ENCODE measurements at places on chromosomes 1 and 21. TPM values are rescaled to one million over a fixed set of nuclear protein-coding genes. Genes with fewer than 3 reads are reported as not detected.

DNA sequence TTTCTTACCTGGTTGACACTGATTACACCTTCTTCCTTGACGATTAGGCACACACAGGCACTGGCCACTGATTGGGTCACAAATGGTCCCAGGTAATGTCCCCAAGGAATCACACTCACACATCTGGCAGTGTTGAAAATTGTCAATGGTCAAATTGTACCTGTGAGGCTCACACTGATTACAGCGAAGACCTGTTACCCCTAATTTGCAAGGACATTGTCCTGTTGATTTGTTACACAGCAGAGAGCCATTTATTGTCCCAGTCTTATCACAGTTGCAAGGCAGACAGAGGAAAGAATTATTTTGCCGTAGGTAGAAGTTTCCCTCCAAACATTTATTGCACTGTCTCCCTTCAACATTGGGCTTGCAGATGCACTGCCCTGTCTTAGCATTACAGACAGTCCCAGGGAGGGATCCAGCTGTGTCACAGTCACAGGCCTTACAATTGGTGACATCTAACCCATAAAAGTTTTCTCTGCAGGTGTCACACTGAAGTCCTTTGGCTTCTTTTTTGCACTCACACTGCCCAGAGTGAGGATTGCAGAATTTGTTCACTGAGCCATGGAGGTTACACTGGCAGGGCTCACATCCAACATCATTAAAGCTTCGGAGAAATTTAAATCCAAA lies 176.6 kb downstream of the USH2A start:
- no peak for DNase-seq

The UBXN10 gene
- total RNA-seq: 0.37 TPM

DNA sequence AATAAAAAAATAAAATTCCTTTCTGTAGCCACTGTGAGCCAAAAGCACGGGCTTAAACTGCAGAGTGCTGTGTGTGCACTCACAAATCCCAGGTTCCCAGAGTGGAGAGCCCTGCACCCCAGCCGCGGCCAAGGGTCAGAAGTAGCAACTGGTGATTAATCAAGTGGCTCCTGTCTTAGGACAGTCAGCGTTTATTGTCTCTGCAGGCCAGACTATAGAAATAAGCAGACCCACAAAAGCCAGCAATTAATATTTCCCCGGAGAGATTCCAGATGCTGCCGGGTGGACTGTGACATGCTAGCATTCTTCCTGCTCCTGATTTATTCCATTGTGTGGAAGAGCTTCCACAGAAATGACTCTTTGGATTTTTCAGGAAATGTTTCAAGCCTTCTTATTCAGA lies 412.2 kb downstream of the KIF26B start:
- DNase-seq: no peak

The WDTC1 gene
- total RNA-seq: 13.1 TPM

GRCh38 chr1:41919131-41919530 lies 409 bp upstream of the HIVEP3 start:
- no peak for DNase-seq

DNA sequence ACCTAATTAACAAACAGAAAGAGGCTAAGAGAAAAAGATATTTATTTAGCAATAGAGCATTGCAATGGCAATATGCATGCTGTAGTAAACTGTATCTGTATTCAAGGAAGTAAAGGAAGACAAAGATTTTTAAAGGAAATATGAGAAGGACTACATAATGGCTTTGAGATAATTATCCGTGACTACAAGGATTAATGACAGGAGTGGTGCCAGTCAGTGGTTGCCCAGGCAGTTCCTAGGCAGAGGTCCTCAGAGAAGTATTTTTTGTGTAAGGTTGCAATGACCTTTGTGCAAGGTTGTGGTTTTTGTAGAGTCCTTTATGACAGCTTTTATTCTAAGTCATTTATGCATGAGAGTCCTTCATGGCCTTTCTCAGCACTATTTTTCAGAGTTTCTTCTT lies 711.1 kb upstream of the CHRM3 start:
- DNase-seq: no peak

DNA sequence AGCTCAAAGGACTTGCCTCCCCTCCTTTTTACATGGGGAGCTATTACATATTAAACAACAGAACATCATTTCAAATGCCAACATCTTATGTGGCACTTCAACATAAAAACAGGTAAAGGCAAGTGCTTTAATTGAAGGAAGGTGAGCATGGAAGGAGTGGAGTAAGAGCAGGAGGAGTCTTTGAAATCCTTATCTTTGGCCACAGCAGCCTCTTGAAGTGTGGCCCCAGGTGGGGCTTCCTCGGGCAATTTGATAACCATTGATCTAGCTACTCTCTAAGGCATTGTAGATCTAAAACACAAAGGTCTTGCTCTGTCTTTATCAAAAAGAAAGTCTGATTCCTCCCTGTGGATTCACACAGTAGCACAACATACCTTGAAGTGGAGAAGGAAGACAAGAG lies 70.9 kb upstream of the PPP2R5A start:
- DNase-seq: no peak

GRCh38 chr21:33433425-33434114 lies 30.4 kb downstream of the IFNGR2 start:
- DNase-seq: no peak

GRCh38 chr1:29655945-29656850 lies 419.9 kb downstream of the PTPRU start:
- peak; percentile 48 for DNase-seq

- no peak for DNase-seq
Observed at GRCh38 chr1:59124166-59124565, 172.7 kb upstream of the FGGY start.

Measured in Calu3 (cell line).